SHP77 treated with DMSO at 0.1 percent for 48 hours (cell line): ENCODE measurements at places on chromosomes 6 and 20.

- no peak for DNase-seq
Measured at GRCh38 chr6:96649926-96650325, 87.0 kb downstream of the FHL5 start.

GRCh38 chr6:53309059-53309900 lies 39.5 kb downstream of the ELOVL5 start:
- peak; percentile 80 for DNase-seq

GRCh38 chr20:19916531-19917485 lies 100.4 kb upstream of the NAA20 start:
- DNase-seq: no peak

- no peak for DNase-seq
Measured at GRCh38 chr6:16674801-16675392, 86.4 kb downstream of the ATXN1 start.

GRCh38 chr6:37169496-37170272 lies at the start of gene PIM1:
TSS of gene PIM1 (plus strand) at chr6:37170152. CDS start at chr6:37170576, 424 bp downstream.
- peak; percentile 72 for DNase-seq

DNA sequence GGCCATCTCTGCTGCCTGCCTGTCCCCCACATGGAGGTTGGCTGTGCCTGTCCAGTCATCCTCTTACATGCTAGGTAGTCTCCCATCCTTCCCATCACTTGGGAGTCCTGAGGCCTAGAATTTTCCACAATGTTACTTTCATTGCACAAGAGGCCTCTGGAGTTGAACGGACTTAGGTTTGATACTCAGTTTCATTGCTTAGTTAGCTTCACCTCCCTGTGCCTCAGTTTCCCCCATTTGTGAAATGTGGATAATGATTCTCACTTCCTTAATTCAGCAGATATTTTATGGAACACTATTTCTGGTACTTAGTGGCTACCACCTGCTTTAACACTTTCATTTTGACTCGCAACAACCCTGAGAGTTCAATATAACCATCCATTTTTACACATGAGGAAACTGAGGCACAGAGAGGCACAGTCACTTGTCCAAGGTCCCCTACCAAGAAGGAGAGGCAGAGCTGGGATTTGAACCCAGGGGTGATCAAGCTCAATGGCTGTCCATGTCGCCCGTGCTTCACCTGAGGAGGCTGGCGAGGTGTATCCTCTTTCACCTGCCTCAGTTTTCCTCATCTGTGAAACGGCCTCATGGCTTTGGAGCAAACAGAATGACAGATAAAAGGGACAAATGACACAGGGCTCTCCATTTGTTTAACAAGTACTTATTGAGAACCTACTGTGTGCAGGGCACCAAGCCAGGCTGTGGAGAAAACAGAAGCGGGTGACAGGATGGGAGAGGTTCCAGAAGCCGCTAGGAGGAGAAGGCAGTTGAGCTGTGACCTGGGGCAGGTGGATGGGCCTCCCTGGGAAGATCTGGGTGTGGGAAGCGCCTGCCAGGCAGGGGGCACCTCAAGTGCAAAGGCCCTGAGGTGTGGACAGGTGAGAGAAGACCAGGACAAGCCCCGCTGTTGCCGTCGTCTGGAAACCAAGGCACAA lies 154.3 kb upstream of the PTPN1 start:
- DNase-seq: no peak

DNA sequence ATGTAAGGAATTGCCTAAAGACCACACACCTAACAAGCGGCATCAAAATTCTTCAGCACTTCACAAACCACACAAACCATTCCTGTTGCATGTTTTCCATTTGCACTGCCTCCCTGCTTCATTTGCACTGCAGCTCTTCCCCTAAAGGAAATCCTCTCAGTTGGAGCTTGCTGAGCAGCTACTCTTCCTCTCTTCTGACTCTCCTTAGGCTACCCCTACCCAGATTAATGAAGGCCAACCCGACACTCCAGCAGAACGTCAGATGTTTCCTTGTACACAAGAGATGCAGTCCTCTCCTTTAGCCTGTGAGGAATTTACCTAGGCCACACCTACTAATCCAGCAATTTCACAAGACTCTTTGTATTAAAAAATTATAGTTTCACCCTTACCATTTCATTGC lies 8.1 kb downstream of the BEND6 start:
- no peak for DNase-seq

DNA sequence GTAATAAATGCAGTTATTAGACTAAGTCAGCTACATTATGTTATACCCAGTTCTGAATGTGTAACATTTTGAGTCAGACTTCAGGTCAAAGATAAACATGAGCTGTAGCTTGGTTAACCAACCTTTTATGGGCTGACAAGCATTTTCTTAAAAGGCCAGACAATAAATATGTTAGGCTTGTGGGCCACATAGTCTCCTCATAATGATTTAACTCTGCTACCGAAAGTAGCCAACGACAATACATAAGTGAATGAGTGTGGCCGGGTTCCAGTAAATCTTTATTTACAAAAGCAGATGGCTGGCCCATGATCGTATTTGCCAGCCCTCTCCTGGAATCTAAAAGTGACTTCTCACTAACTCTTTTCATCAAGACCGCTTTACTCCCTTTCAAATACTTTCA lies 49.9 kb downstream of the ATG5 start:
- DNase-seq: no peak

DNA sequence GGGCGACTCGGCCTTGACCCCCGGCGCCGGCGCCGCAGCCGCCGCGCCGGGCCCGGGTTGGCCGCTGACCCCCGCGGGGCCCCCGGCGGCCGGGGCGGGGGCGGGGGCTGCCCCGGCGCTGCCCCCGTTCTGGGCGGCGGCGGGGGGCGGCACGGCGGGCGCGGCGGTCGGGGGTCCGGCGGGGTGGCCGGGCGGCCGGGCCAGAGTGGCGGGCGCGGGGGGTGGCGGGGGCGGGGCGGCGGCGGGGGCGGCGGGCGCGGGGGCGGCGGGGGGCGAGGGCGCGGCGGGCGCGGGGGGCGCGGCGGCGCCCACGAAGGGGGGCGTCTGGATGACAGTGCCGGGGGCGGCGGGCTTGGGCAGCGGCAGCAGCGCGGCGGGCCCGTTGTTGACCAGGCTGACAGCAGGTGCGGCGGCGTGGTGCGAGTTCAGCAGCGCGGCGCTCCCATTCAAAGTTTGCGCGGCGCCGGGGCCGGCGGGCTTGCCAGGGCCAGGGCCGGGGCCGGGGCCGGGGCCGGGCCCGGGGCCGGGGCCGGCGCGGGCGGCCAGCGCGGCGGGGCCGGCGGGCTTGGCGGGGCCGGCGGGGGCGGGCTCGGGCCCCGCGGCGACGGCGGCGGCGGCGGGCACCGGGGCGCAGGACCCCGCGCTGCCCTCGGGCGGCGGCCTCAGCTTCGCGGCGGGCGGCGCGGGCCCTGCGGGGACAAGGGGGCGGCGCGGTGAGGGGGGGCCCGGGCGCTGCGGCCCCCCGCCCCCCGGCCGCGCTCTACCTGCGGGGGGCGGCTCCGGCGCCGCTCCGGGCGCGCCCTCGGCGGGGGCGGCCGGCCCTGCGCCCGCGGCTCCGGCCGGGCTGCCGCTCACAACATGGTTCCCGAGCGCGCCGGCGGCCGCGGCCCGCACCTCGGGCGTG lies 659 bp downstream of the TAF4 start:
- DNase-seq: no peak

DNA sequence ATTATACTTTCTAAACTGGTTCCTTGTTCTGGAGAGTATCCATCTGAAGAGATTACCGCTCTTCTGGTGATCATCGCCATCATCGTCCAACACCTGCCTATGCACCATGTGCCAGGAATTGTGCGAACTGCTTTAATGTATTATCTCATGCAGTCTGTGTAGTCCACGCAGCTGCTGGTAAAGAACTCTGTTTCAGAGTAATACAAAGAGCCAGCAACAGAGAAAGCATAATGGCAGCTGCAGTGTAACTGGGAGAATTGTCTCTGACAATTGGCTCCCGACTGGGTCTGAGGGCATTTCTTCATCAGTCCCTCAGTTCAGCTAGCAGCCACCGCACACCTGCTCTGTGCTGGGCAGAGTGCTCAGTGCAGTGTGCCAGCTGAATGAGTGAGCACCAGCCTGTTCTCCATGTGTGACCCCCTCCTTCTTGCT lies 383.4 kb downstream of the GRIK2 start:
- peak; percentile 84 for DNase-seq

DNA sequence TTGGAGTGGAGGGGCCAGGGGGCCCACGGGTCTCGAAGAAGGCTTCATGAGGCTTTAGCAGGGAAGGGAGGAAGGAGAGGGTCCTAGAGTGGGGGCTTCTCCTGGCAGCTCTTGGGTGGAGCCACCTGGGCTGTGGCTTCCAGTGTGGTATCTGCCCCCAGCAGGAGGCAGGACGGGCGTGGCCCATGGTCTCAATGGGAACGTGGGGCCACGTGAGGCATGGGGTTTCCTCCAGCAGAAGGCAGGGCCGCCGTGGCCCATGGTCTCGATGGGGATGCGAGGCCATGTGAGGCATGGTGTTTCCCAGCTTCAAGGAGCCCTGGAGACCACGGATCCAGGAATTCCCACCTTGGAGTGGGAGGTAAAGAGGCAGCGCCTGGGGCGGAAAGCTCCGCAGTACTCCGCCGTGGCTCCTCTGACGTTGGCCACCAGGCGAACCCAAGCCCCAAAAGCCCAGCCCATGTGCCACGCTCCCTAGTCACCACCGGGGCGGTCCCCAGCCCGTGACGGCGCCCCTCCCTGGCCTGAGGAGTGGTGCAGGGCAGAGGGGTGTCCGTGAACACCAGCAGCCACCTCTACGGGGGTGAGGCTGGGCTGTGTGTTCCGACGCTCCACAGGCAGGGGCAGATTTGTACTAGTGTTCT lies 62.0 kb upstream of the GATA5 start:
- no peak for DNase-seq

DNA sequence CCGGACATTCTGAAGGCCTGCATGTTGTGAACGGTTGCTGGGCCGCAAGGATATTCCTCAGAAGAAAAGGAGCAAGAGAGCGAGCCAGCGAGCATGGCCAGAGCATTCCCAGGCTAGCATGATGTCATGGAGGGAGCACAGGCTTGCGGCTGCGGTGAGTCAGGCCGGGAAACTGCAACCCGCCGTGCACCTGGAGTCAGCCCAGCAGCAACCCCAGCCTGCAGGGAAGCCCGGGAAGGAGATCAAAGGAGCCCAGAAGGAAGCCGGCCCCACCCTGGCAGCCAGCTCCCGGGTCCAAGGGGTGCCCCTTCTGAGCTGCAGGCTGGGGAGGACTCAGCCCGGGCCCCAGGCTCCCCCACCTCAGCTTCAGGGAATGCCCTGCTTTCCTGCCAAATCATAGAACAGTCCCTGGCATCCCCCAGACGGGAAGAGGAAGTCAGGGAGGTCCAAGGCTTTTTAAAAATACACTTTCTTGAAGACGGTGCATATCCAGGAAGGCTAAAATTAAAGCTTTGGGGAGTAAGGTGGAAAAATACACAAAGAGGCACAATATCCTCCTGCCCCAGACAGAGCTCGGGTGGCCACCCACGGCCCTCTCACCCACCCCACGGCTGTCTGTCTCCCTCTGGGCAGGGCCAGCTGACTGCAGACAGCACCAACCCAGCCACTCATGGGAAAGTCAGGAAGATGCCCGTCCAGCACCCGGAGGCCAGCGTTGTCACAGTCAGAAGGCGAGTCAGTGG lies 53.7 kb downstream of the BMP7 start:
- DNase-seq: no peak

GRCh38 chr6:37033255-37033654 lies 27.8 kb downstream of the FGD2 start:
- DNase-seq: no peak

GRCh38 chr6:120871416-120872261 lies 462.6 kb downstream of the TBC1D32 start:
- DNase-seq: peak; percentile 23

DNA sequence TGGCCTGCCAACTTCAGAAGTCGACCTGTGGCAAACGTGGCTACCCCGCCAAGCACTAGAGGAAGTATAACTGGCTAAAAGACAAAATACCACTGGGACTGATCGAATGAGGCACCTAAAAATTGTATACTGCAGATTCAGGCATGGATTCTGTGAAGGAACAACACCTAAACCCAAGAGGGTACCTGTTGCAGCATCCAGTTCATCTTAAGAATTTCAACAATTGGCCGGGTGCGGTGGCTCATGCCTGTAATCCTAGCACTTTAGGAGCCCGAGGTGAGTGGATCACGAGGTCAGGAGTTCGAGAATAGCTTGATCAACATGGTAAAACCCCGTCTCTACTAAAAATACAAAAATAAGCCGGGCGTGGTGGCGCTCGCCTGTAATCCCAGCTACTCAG lies 27.2 kb upstream of the SPAG4 start:
- no peak for DNase-seq

- no peak for DNase-seq
Measured at GRCh38 chr6:127385668-127386430, 42.4 kb upstream of the ECHDC1 start.

- no peak for DNase-seq
Measured at GRCh38 chr6:96878143-96878542, 19.5 kb downstream of the NDUFAF4 start.

GRCh38 chr6:8234321-8234720 lies 132.0 kb upstream of the EEF1E1 start:
- DNase-seq: no peak

DNA sequence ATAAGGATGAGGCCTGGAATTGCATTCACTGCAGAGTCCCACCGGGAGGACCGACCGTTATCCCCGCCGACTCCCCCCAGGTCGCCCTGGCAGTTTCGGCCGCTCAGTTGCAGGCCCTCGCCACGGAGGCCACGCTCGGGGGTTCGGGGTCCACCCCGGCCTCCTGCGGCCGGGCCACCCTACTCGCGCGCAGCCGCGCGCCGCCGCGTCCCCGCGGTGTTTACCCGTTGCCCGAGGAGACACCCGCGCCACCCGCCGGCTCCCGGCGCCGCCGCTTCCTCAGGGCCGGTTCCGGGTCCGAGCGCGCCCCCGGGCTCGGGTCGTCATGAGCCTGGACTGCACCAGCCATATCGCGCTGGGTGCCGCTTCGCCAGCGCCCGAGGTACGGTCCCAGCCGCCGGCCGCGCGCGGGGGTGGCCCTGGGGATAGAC lies at the start of gene CCDC170:
Gene CCDC170, plus strand, starts transcription at position 214 of the 431 bp plus-strand sequence. Its CDS starts 112 bp downstream, at position 326.
- DNase-seq: no peak

- DNase-seq: no peak
Measured at GRCh38 chr20:44615876-44616603, 33.7 kb downstream of the PKIG start.

- DNase-seq: no peak
Measured at GRCh38 chr6:105695461-105695860, 292.6 kb upstream of the PREP start.

DNA sequence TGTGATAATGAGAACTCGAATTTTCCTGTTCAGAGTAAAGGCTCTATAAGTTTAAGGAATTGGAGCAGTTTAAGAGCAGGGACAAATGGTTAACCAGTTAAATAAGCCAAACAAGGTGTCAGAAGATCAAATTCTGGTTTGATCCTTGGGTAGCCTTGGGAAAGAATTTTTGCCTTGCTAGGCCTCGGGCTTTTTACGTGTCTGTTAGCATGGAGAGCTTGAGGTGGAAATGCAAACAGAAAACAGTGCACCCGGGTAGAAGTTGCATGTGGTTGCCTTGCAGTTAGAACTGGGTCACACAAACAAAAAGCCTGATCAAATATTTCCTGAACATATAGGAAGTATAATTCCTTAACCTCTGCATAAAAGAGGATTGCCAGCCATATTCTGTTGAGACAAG lies 58.3 kb downstream of the RIN2 start:
- no peak for DNase-seq

GRCh38 chr6:18053078-18053477 lies 65.6 kb upstream of the KIF13A start:
- DNase-seq: no peak

- no peak for DNase-seq
Measured at GRCh38 chr6:12279322-12280091, 10.7 kb upstream of the EDN1 start.

GRCh38 chr6:9484686-9485085 lies 930.2 kb downstream of the TFAP2A start:
- no peak for DNase-seq
